Stimulated activated CD4-positive, alpha-beta T cell treated with anti-CD3 and anti-CD28 coated beads, Interleukin-4, amount 100 ng/mL, for 4 hours (primary cell): ENCODE measurements at places on chromosomes 5 and 9.

DNA sequence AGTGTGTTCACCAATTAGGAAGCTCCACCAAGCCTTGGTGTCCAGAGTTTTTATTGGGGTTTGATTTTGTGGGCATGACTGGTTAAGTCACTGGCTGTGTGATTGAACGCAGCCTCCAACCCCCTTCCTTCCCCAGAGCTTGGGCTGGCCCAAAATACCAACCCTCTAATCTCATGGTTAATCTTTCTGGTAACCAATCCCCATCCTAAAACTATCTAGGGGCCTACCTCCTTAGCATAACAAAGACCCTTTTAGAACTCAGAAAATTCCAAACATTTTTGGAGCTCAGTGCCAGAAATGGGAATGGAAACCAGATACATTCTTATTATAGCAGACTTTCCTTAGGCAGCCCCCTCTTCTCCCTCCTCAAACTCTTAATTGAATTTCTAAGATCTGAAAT is 35.9 kb upstream of the HRH2 start:
- no peak for DNase-seq

GRCh38 chr9:108194154-108194553 is 661.6 kb downstream of the ACTL7B start:
- no peak for DNase-seq

DNA sequence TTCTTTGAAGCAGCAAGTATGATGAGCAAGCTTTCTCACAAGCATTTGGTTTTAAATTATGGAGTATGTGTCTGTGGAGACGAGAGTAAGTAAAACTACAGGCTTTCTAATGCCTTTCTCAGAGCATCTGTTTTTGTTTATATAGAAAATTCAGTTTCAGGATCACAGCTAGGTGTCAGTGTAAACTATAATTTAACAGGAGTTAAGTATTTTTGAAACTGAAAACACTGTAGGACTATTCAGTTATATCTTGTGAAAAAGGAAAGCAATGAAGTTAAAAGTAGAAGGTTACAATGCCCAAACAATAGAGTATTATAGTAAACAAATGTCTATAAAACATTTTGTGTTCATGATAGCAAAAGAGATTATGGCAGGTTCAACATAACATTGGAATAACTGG is 88.6 kb downstream of the JAK2 start:
- DNase-seq: no peak

- no peak for DNase-seq
Observed at GRCh38 chr5:114411380-114411931, 49.6 kb downstream of the KCNN2 start.

DNA sequence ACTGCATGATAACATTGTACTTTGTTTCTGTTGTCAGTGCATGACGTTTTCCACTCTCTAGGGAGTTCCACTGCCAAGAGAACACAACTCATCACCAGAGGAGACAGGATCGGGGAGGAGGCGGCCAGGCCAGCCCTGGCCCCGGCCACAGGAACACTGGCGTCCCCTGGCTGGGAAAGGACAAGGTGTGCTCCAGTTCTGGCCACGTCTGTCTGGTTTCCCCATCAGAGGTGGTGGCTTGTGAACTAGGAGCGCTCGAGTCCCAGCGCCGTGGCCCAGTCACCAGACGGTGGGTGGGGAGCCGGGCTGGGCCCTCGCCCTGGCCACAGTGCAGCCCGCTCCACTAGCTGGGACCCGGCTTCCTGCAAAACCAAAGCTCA is 211.9 kb upstream of the IRX4 start:
- DNase-seq: no peak

- DNase-seq: no peak
Observed at GRCh38 chr5:123997462-123998215, 485.7 kb downstream of the CSNK1G3 start.

- DNase-seq: no peak
Observed at GRCh38 chr5:108320231-108320630, 61.7 kb downstream of the FBXL17 start.

- no peak for DNase-seq
Observed at GRCh38 chr9:135657416-135657815, 5.7 kb upstream of the LCN9 start.

DNA sequence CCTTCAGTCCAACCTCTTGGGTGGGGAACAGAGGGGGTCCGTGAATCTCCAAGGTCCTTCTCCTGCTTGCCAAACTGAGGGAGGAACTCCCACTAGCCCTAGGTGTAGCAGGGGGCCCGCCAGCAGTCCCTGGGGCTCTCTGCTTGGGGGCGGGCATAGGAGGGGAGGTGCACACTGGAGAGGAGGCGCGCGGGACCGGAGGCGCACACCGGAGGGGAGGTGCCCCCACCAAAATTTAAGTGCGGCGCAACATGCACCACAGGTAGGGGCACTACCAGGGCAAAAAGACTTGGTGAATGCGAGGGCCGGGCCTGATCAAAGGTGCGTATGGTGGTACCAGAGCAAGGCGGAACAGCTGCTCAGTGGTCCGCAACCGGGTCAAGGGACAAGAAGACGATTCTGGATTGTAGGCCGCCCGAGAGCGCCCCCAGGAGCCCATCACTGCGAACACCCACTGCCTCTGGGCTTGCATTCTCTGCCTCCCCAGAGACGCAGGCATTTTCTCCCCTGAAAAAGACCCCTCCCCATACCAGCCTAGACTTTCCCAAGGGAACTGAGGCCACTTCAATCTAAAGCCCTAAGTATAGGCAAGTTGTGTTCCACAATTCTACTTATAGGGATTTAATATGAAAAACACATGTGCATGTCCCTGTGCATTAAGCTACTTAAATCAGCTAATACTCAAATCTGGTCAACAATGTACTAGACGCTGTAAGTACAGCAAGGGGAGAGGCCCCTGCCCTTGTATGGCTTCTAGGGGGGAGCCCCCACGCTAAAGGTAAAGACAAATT is 50.6 kb downstream of the TGFBI start:
- DNase-seq: no peak

GRCh38 chr9:27276193-27277030 is 20.5 kb downstream of the EQTN start:
- no peak for DNase-seq

DNA sequence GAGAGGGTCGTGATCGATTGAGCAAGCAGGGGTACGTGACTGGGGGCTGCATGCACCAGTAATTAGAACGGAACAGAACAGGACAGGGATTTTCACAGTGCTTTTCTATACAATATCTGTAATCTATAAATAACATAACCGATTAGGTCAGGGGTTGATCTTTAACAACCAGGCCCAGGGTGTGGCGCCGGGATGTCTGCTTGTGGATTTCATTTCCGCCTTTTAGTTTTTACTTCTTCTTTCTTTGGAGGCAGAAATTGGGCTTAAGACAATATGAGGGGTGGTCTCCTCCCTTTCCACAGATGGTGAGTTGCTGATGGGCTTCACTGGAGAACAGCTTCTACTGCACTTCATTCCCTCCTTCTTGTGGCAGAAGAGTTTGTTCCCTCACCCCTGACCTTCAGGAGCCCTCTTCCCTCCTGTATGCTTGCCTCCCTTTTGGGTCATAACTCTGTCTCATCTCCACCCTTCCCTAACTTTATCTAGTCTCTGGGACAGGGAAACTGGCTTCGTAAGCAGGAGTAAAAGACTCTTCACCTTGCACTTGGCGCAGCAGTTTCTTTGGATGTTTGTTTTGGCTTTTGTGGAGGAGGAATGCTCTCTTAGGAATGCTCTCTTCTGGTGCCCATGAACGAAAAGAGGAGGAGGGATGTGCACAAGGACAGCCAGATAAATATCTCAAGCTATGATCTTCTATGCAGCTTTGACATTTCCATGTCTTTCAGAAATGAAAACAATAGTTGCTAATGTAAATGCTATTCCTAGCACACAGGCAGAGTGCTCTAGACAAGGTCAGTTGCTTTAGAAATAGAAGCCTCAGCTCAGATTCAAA is 139.8 kb upstream of the RPS23 start:
- DNase-seq: no peak

- no peak for DNase-seq
Observed at GRCh38 chr9:27714388-27714787, 141.1 kb upstream of the C9orf72 start.

- no peak for DNase-seq
Observed at GRCh38 chr5:155556700-155557099, 543.1 kb downstream of the KIF4B start.

- DNase-seq: no peak
Observed at GRCh38 chr5:111556501-111556900, 44.2 kb upstream of the STARD4 start.

- DNase-seq: no peak
Observed at GRCh38 chr9:77756449-77756848, 108.3 kb upstream of the GNA14 start.

DNA sequence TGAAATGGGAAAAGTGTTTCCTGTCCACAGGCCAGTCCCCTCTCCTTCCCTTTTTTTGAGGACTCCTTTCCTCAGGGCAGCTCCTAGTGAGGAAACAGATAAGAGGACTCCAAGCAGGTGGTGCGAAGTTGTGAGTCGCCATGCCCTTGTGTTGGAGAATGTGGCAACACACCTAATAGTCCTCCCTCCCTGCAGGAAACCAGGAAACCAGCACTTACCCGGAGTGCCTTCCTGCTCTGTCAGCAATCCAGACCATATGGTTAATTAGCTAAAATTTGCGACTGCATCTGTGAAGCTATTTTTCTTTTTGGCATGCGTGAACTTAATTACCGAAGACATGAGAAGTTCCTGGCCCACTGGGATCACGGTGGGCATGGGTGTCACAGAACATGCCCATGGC is 69.9 kb downstream of the TRIM32 start:
- no peak for DNase-seq

DNA sequence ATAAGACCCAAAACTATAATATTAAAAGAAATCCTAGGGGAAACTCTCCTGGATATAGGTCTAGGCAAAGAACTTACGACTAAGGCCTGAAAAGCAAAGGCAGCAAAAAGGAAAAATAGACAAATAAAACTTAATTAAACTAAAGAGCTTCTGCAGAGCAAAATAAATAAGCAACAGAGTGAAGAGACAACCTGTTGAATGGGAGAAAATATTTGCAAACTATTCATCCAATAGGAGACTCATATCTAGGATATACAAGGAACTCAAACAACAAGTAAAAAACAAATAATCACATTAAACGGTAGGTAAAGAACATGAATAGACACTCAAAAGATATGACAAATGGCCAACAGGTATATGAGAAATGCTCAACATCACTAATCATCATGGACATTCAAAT is 318.6 kb downstream of the CSNK1G3 start:
- DNase-seq: no peak

GRCh38 chr9:114591291-114591787 is 3.8 kb downstream of the ATP6V1G1 start:
- DNase-seq: no peak
